Activated CD4-positive, alpha-beta T cell treated with anti-CD3 and anti-CD28 coated beads for 4 hours (primary cell): ENCODE measurements at places on chromosomes 7 and 10.

DNA sequence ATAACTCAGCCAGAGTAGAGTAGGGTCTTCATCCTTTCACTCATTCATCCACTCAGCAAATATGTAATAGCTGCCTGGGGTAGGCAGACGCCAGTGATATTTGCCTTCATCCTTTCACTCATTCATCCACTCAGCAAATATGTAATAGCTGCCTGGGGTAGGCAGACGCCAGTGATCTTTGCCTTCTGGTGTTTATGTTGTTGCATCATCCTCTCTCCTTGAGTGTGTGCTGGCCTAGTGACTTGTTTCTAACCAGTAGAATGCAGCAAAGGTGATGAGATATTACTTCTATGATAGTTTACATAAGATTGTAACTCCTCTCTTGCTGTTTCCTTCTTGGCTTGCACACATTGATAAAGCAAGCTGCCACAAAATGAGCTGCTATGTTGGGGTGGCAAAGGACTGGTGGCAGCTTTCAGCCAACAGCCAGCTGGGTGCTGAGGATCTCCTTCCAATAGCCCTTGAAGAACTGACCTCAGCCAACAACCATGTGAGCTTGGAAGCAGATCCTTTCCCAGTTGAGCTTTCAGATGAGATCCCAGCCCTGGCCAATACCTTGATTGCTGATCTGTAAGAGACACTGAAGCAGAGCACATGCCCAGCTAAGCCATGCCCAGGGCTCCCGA is 23.2 kb upstream of the MTPN start:
- DNase-seq: no peak

GRCh38 chr10:97349752-97350513 is 15.4 kb upstream of the FRAT2 start:
- no peak for DNase-seq

DNA sequence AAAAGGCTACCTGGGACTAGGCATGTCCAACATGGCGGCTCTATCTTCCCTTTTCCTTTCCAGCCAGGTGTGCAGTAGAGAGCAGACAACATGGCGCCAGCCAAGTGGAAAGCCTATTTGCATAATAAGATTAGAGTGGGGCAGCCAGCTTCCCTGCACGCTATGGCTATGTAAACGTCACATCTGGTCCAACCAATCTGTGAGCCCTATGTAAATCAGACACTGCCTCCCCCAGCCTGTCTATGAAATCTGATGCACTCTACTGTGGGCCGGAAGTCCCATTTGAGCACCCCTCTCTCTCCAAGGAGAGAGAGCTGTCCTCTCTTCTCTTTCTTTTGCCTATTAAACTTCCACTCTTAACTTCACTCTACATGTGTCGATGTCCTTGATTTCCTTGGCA is 984.9 kb upstream of the AUTS2 start:
- no peak for DNase-seq

DNA sequence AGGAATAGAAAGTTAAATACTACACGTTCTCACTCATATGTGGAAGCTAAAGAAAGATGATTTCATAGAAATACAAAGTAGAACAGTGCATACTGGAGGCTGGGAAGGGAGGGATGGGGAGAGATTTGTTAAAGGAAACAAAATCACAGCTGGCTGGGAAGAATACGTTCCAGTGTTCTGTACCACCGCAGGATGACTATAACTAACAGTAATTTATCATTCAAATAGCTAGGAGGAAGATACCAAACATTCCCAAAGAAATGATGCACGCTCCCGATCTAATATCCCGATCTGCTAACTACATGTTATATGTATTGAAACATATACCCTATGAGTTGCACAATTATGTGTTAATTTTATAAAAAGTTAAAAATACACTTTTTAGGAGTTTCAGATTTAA is 162.3 kb downstream of the ZMYND11 start:
- DNase-seq: no peak

DNA sequence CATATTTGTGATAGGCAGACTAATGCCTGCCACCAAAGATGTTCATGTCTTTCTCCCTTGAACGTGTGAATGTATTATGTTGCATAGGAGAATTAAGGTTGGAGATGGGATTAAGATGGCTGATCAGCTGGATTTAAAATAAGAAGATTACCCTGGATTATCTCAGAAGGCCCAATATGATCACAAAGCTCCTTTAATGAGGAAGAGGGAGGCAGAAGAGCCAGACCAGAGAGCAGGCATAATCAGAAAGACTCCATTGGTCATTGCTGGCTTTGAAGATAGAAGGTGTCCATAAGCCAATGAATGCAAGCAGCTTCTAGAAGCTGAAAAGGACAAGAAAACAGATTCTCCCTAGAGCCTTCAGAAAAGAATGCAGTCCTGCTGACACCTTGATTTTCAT is 410.3 kb downstream of the GRM8 start:
- DNase-seq: no peak

GRCh38 chr7:109735881-109736280 is 1166.2 kb downstream of the DNAJB9 start:
- no peak for DNase-seq

GRCh38 chr10:11275651-11276050 is 258.0 kb downstream of the CELF2 start:
- DNase-seq: no peak

- no peak for DNase-seq
These were observed 706.7 kb upstream of the PHF14 start for GRCh38 chr7:10266976-10267375.

DNA sequence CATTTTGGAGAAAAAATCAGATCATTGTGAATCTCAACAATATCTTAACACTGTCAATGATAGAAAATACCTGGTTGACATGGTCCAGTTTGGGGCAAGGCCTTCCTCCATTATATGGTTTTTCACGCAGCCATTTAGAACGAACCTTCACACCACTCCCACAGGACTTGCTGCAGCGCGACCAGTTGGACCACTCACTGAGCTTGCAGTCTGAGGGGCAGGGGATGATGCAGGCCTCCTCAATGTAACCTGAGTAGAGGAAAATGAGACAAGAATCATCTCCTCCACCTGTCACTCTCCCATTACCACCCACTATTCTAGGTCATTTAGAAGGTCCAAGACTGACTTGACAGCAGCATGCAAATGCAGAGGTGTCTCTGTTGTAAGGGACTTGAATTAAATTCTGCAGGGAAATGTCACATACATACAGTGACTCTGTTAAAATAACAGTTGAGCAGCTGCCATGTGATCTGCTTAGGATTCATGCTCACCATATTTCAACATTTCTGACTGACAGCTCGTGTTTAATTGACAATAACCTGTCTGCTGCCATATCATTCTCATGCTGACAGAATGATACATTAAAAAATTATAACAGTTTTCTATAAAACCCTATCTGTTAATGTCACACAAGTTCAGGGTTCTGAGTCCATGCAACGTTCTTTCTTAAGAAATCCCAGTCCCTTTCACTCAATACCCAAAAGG is 403.0 kb downstream of the THSD7A start:
- no peak for DNase-seq

DNA sequence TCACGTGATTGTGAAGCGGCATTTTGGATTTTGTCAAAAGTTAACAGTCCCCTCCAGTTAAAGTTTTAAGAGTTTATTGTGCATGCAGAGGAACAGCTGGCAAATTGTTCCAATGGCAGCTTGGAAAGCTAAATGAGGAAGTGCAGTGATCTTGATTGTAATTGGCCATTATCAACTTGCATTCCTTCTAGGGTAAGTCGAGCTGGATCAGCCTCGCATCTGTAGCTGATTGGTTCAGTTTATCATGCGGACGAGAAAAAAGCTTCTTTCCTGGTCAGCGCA is 566 bp downstream of the ZNF789 start:
- no peak for DNase-seq

DNA sequence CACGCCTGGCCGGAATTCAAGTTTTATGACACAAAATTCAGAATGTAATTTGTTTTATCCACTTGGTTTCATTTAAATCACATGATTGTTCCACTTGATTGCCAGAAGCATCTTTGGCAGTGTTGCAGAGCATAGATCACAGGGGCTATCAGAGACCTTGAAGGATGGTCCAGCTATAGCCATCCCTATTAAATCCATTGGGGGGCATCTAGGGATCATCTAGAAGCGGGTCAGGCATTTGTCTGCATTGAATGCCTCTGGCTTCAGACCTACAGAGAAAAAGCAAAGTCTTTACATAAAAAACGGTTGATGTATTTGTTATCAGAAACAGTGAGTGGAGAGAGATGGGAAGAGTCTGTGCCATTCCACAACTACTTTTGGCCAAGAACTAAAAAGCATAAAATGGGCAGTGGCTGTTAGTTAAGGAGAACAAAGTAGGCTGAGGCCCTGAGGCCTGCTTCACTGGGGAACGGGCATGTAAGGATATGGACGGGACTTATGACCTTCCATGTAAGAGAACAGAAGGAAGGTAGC is 146.3 kb downstream of the NXPH1 start:
- DNase-seq: no peak

GRCh38 chr7:155299535-155300202 is 2.0 kb downstream of the INSIG1 start:
- peak; percentile 16 for DNase-seq

- DNase-seq: no peak
These were observed 577.0 kb upstream of the DPP6 start for GRCh38 chr7:153475239-153475638.

DNA sequence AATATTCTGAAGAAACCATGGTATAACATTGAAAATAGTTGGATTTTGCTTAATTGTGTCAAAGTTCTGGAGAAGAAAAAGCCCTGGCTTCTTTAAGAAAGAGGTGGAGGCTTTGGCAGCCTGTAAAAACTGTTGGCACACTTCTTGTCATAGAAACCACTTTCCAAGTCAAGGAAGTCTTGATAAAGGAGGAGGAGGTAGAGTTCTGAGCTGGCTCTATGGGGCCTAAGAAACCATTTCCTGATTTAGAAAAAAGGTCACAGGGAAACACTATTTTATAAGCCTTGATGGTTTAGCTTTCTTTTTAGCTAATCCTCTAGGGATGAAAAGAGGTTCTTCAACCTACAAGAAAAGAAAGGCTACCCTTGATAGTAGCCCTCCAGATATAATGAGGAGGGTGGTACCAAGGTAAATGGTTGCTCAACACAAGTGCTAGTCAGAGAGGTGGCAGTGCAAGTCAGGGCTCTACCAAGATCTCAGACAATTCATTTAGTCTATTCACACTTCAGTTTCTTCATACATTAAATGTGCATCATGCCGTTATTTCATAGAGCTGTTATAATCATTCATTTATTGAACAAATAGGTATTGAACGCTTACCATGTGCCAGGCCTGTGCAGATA is 346.9 kb downstream of the RNLS start:
- DNase-seq: no peak

DNA sequence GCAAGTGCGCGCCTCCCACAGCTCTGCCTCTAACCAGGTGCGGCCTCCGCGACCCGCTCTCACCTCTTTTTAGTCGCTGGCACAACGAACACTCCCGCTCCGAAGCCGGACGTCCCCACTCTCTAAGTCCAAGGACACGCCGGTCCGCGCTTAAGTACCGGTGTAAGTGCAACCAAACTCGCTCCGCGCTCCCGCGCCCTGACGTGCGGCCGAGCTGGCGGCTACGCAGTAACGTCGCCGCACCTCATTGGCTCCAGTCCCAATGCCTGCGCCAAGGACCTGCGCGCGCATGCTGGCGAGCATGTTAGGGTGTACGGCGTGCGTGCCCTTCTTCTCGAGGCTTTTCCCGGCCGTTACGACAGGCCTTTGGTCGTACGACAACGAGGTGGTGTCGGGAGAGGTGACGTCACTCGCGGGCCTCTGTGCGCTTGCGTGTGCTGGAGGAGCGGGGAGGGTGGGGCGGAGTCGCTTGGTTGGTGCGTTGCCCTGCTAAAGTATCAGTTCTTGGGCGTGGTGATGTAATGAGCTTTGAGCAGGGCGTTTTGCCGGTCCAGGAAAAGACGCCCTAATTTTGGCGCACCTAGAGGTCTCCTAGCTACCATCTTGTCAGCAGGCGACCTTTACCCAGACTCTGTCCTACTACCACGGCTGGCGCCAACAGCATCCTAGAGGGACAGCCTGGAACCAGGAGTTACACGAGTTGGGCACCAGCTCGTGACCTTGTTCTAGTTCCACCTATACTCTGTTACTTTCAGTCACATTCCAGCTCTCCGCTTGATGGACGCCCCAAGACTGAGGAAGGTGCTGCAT is at the start of gene CYCS:
TSS of gene CYCS (minus strand) at position 124 of the 810 bp plus-strand sequence. CDS start 1,141 bp downstream, outside the sequence.
- DNase-seq: peak; percentile 100

DNA sequence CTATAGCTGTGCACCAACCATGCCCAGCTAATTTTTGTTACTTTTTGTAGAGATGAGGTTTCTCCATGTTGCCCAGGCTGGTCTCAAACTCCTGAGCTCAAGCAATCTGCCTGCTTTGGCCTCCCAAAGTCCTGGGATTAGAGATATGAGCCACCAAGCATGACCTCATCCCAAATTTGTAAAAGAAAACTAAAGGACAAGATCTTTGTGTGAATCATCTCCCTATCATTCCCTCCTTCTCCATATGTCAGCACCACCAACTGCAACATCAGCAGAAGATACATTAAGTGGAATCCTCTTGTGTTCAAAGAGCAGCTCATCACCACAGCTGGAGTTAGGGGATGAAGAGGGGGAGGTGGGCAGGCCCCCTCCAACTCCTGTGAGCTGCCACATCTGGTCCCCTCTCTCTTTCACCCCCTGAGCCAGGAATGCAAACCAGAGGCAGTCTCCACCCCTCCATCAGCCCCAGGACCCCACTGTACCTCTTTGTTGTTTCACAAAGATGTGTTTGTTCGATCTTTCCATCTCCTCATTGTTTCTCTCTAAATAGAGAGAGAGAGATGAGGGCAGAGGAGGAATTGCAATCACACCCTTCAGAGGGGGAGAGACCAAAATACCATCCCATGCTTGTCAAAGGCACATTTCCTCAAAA is 47.3 kb upstream of the PIP4K2A start:
- no peak for DNase-seq

DNA sequence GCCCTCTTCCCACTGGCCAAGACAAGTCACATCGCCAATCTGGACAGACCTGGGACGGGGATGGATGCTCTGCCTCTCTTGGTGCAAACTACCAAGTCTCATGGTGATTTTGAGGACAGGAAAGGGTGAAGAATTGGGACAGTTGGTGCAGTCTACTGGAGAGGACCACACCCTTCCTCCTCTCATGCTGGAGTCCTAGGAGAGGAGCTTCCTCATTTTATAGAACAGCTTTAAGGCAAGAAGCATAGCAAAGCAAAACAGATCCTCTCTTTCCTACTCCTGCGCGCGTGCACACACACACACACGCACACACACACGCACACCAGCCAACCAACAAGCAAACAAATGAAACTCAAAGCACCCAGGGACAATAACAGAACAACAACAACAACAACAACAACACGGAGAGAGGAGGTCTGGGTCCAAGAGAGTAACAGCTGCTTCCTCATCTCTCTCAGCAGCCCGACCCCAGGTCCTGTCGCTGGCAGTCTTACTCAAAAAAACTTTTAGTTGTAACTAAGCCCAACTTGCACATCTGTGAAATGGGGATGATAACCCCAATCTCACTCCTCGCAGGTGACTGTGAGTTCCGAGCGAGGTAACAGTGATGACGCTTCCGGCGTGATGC is 83.4 kb downstream of the TMEM178B start:
- DNase-seq: no peak

GRCh38 chr10:43115881-43116595 is 22.2 kb upstream of the CSGALNACT2 start:
- DNase-seq: no peak

GRCh38 chr7:37028909-37029440 is 304.7 kb upstream of the AOAH start:
- peak; percentile 4 for DNase-seq
